ENCODE measurements at places on chromosomes 4 and X.

- peak; percentile 75 for DNase-seq
- no peaks in the 10 kb centered on the region for H3K27me3 ChIP-seq
- H3K36me3 ChIP-seq, result no peaks in the 10 kb centered on the region
- peaks cover 3% of the 10 kb centered on the region for H3K4me1 ChIP-seq
- H3K4me3 ChIP-seq, result no peak overlapping the region
Measured at GRCh38 chr4:4673070-4673469, 131.2 kb upstream of the STX18 start.

GRCh38 chr4:163818673-163819072 lies 324.2 kb downstream of the TMA16 start:
- H3K4me3 ChIP-seq, result no peak overlapping the region
- H3K36me3 ChIP-seq, result no peaks in the 10 kb centered on the region
- no peak for DNase-seq
- no peaks in the 10 kb centered on the region for H3K4me1 ChIP-seq
- no peaks in the 10 kb centered on the region for H3K27me3 ChIP-seq

GRCh38 chrX:66914080-66914479 lies 275.2 kb upstream of the EDA2R start:
- no peak overlapping the region for H3K27ac ChIP-seq
- H3K27me3 ChIP-seq, result no peaks in the 10 kb centered on the region
- DNase-seq, result peak; percentile 16
- no peaks in the 10 kb centered on the region for H3K4me1 ChIP-seq
- no peaks in the 10 kb centered on the region for H3K36me3 ChIP-seq
- H3K4me3 ChIP-seq, result no peak overlapping the region

DNA sequence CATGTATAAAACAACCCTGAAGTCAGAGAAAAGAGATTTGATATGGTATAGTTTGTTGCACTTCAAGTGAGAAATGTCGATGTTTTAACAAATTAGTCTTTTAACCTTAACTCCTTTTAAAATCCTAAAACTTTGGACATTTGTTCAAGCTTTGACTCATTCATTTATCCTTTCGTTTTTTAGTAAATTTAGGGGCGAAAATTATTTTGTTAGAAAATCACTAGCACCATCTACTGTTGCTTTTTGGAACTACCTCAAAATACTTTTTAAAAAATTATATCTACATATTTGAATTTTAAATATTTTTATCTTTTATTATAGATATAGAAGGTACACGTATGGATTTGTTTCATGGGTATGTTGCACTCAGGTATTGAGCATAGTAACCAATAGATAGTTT lies 165.1 kb upstream of the POF1B start:
- no peaks in the 10 kb centered on the region for H3K27me3 ChIP-seq
- no peak for DNase-seq
- no peak overlapping the region for H3K27ac ChIP-seq
- no peaks in the 10 kb centered on the region for H3K4me1 ChIP-seq
- H3K36me3 ChIP-seq, result no peaks in the 10 kb centered on the region

DNA sequence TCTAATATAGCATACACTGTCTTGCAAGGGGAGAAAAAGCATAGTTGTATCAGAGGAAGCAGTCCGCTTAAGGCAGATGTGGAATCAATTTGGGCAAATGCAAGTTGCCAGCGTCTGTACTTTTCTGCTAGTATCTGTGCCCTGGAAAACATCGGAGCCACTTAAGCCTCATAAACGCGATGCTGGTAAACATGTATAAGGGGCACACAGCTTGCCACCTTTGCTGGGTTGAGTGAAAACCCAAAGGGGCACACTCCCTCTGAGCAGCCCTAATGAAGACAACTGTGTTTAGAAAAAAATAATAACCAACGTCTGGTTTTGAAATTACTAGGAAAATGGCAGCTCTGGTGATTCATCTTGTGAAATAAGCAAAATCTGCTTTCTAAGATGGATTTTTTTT lies 24.3 kb downstream of the SMIM20 start:
- H3K36me3 ChIP-seq, result no peaks in the 10 kb centered on the region
- H3K4me3 ChIP-seq, result no peak overlapping the region
- no peak overlapping the region for H3K27ac ChIP-seq
- peaks cover 11% of the 10 kb centered on the region for H3K4me1 ChIP-seq

DNA sequence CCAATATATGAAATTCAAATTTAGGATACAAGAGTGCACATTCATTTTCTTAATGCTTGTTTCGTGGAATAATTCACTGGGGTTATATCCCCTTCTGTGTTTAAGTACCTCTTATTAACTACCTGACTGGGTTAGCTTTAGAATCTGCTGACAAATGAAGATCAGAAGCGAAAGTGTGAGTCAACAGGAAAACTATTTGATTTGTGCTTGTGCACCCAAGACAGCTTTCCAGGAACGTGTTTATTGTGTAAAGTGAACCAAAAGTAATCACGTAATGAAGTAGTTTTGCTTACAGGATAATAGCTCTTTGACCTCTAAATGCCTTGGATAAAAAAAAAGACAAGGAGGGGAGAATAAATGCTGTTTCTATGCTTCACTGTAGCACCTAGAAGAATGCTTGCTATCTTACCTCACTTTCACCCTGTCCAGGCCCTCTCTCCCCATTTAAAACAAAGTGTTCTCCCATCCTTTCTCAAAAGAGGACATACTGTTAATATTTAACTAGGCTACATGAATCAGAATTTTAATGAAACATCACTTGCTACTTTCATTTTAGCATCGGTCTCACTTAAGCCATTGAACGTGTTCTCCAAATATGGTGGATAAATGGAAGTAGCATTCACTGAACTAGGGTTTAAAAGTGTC lies 141.9 kb downstream of the THOC2 start:
- H3K4me3 ChIP-seq, result no peak overlapping the region
- no peak for DNase-seq
- no peaks in the 10 kb centered on the region for H3K27me3 ChIP-seq
- H3K27ac ChIP-seq, result no peak overlapping the region

- H3K4me3 ChIP-seq, result no peak overlapping the region
- no peaks in the 10 kb centered on the region for H3K27me3 ChIP-seq
- H3K27ac ChIP-seq, result no peak overlapping the region
- DNase-seq, result no peak
- no peaks in the 10 kb centered on the region for H3K36me3 ChIP-seq
- H3K4me1 ChIP-seq, result no peaks in the 10 kb centered on the region
Measured at GRCh38 chr4:174550541-174550940, 28.3 kb upstream of the HPGD start.

DNA sequence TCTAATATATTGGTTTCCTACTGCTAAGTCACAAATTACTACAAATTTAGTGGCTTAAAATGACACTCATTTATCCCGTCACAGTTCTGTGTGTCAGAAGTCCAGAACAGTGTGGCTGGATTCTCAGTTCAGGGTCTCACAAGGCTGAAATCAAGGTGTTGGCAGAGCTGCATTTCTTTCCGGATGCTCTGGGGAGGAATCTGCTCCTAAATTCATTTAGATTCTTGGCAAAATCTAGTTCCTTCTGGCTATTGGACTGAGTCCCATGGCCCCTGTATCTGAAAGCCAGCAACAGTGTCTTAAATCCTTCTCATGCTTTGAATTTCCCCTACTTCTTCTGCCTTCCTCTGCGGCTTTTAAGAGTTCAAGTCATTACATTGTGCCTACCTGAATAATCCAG lies 103.1 kb upstream of the BMP3 start:
- no peak overlapping the region for H3K4me3 ChIP-seq
- no peak overlapping the region for H3K27ac ChIP-seq
- peaks cover 16% of the 10 kb centered on the region for H3K4me1 ChIP-seq
- no peaks in the 10 kb centered on the region for H3K27me3 ChIP-seq

- no peak for DNase-seq
- no peaks in the 10 kb centered on the region for H3K36me3 ChIP-seq
- H3K4me3 ChIP-seq, result no peak overlapping the region
- H3K27ac ChIP-seq, result no peak overlapping the region
- H3K4me1 ChIP-seq, result no peaks in the 10 kb centered on the region
Measured at GRCh38 chrX:49901048-49901447, 21.3 kb upstream of the CLCN5 start.

- peaks cover 20% of the 10 kb centered on the region for H3K4me1 ChIP-seq
- H3K36me3 ChIP-seq, result no peaks in the 10 kb centered on the region
- no peak for DNase-seq
- no peaks in the 10 kb centered on the region for H3K27me3 ChIP-seq
- no peak overlapping the region for H3K27ac ChIP-seq
- no peak overlapping the region for H3K4me3 ChIP-seq
Measured at GRCh38 chr4:112857461-112857860, 192.0 kb upstream of the ANK2 start.

Data from SJCRH30 (cell line).